ENCODE measurements at places on chromosomes 12 and 14. TPM values are rescaled to one million over a fixed set of nuclear protein-coding genes. Genes with fewer than 3 reads are reported as not detected.

GRCh38 chr14:33946679-33947476, 4.0 kb downstream of the EGLN3 start:
- H3K4me1 ChIP-seq = peaks cover 5% of the 10 kb centered on the region
- no peak overlapping the region for H3K4me3 ChIP-seq
- H3K27me3 ChIP-seq = no peaks in the 10 kb centered on the region

- no peak overlapping the region for H3K27ac ChIP-seq
- H3K36me3 ChIP-seq = no peaks in the 10 kb centered on the region
- no peak for DNase-seq
- H3K4me1 ChIP-seq = no peaks in the 10 kb centered on the region
- H3K4me3 ChIP-seq = no peak overlapping the region
- no peaks in the 10 kb centered on the region for H3K27me3 ChIP-seq
Measured at GRCh38 chr14:29223947-29224346, 457.4 kb downstream of the FOXG1 start.

Gene C12orf60
- total RNA-seq = 1.2 TPM

DNA sequence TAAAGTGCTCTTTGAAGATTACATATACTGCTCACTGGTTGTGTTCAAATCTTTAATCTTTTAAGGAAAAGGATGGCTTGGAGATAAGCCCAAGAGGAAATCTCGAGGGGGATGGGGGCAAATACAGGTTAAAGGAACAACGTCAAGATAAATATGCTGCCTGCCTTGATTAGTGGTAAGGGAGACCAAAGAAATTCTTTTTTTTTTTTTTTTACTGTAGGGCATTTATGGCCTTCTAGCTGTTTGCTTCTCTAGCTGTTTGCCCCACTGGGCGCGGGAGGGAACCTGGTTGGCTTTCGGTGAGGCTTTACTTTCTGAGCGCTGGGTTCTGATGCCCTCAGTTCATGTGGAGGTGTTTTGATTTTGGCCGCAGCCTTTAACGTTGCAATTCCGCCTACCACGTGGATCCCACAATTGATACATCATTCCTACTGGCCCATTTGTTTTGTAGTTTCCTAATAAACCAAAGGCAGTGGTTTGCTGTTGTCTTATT, 5.7 kb downstream of the CCND2 start:
- no peaks in the 10 kb centered on the region for H3K4me1 ChIP-seq
- H3K36me3 ChIP-seq = no peaks in the 10 kb centered on the region
- no peak overlapping the region for H3K4me3 ChIP-seq

- no peak overlapping the region for H3K4me3 ChIP-seq
- no peaks in the 10 kb centered on the region for H3K36me3 ChIP-seq
- no peaks in the 10 kb centered on the region for H3K27me3 ChIP-seq
- DNase-seq = no peak
Measured at GRCh38 chr14:105700622-105701288, 174.4 kb downstream of the TMEM121 start.

GRCh38 chr12:79938843-79939242, 3.9 kb upstream of the PPP1R12A start:
- no peak for DNase-seq
- H3K4me3 ChIP-seq = no peak overlapping the region

DNA sequence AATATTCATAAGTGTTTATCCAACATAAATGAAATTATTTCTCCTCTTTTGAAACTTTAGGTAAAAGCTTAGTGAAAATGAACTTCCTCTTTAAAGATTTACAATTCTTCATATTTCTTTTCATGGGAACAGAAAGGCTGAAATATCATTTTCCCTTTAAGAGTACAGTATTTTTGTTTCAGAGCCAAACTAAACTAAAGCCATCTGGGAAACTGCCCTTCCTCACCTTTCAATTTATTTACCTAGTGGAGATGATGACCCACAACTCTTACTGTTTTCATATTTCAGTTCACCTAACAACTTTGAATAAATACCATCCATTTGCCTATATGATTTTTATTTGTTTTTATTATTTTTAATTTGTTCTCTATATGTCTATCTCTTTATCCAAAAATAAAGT, 105.4 kb downstream of the ALX1 start:
- no peaks in the 10 kb centered on the region for H3K27me3 ChIP-seq
- DNase-seq = no peak
- H3K27ac ChIP-seq = no peak overlapping the region
- no peaks in the 10 kb centered on the region for H3K4me1 ChIP-seq
- no peak overlapping the region for H3K4me3 ChIP-seq
- H3K36me3 ChIP-seq = no peaks in the 10 kb centered on the region

Gene FBLN5
- total RNA-seq = 187 TPM

DNA sequence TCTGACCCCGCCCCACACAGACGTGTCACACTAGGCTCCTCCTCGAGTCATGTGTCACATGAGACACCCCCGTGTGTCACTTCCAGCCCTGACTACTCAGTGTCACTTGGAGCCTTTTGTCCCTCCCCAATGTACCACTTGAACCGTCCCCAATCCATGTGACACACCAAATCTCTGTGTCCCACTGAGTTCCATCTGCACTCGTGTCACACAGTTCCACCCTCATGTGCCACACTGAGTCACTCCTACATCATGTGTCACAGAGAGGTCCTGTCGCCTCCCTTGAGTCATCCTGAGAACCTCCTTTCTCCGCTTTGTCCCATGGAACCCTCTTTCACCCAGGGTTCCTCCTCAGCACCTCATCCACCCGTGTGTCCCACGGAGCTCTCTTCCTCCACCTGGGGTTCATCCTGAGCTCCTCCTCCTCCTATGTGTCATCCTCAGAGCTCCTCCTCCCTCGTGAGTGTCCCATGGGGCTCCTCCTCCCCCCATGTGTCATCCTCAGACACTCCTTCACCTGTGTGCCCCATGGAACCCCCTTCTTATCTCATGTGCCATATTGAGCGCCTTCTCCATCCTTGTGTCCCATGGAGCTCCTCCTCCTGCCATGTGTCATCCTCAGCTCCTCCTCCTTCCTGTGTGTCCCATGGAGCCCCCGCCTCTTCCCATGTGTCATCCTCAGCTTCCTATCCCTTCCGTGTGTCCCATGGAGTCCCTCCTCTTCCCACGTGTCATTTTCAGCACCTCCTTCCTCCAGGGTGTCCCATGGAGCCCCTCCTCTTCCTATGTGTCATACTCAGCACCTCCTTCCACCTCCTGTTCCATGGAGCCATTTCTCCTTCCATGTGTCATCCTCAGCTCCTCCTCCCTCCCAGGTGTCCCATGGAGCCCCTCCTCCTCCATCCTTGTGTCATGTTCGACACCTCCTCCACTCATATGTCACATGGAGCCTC, 32.0 kb downstream of the RTL1 start:
- H3K4me1 ChIP-seq = no peaks in the 10 kb centered on the region
- H3K4me3 ChIP-seq = no peak overlapping the region
- no peaks in the 10 kb centered on the region for H3K27me3 ChIP-seq
- DNase-seq = no peak

GRCh38 chr14:70359076-70359424, 433 bp downstream of the COX16 start:
- no peaks in the 10 kb centered on the region for H3K27me3 ChIP-seq
- H3K36me3 ChIP-seq = no peaks in the 10 kb centered on the region
- peak overlapping the region; percentile 73 for H3K4me3 ChIP-seq
- peaks cover 3% of the 10 kb centered on the region for H3K4me1 ChIP-seq
- H3K27ac ChIP-seq = peak overlapping the region; percentile 71
- DNase-seq = no peak

DNA sequence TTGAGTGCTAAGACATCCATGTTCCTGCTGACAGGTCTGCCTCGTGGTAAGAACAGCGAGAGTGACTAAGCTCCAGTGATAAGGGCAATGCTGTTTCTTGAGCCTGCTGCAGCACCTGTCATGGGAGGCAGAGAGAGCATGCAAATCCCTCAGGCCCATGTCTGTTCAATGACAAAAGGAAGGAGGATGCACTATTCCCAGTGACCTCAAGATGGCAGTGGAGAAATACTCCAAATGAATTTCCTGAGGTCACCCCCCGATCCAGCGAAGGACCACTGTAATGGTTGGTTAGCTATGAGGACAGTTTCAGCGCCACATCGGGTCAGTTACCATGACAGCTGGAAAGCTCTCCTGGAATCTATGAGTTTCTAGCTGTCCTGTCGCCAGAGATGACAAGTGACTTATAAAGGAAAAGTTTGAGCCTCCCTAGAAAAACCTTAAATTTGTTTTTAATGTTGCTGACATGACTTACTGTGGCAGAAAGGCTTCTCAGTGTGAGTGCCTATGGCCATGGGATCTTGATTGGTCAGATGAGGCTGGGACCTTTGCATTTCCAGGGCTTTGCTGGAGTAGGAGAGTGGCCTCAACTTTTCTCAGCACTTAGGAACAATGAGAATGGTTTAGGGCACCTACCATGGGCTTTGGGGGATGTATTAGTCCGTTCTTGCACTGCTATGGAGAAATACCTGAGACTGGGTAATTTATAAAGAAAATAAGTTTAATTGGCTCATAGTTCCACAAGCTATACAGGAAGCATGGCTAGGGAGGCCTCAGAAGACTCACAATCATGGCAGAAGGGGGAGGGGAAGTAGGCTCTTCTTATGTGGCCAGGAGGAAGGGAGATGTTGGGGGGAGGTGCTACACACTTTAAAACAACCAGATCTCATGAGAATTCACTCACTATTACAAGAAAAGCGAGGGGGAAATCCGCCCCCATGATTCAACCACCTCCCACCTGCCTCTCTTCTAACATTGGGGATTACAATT, 88.0 kb upstream of the TMEM260 start:
- no peak overlapping the region for H3K27ac ChIP-seq
- H3K36me3 ChIP-seq = no peaks in the 10 kb centered on the region
- no peaks in the 10 kb centered on the region for H3K27me3 ChIP-seq
- peak; percentile 41 for DNase-seq
- H3K4me3 ChIP-seq = no peak overlapping the region

GRCh38 chr12:89351489-89352241, 636 bp downstream of the DUSP6 start:
- peak overlapping the region; percentile 71 for H3K4me3 ChIP-seq
- no peaks in the 10 kb centered on the region for H3K27me3 ChIP-seq
- H3K4me1 ChIP-seq = peaks cover 3% of the 10 kb centered on the region
- peak overlapping the region; percentile 16 for H3K27ac ChIP-seq

GRCh38 chr14:72740504-72740961, 153.4 kb downstream of the DPF3 start:
- DNase-seq = no peak
- no peak overlapping the region for H3K4me3 ChIP-seq
- H3K4me1 ChIP-seq = peaks cover 16% of the 10 kb centered on the region
- no peaks in the 10 kb centered on the region for H3K36me3 ChIP-seq
- H3K27me3 ChIP-seq = no peaks in the 10 kb centered on the region

- no peak overlapping the region for H3K4me3 ChIP-seq
- H3K36me3 ChIP-seq = no peaks in the 10 kb centered on the region
- no peak overlapping the region for H3K27ac ChIP-seq
Measured at GRCh38 chr12:6380141-6381121, 3.5 kb upstream of the LTBR start.

Gene CFAP54
- total RNA-seq = 1.7 TPM

- no peak for DNase-seq
- no peaks in the 10 kb centered on the region for H3K4me1 ChIP-seq
- H3K4me3 ChIP-seq = no peak overlapping the region
- H3K36me3 ChIP-seq = no peaks in the 10 kb centered on the region
Measured at GRCh38 chr12:29882846-29883245, 99.1 kb upstream of the TMTC1 start.

DNA sequence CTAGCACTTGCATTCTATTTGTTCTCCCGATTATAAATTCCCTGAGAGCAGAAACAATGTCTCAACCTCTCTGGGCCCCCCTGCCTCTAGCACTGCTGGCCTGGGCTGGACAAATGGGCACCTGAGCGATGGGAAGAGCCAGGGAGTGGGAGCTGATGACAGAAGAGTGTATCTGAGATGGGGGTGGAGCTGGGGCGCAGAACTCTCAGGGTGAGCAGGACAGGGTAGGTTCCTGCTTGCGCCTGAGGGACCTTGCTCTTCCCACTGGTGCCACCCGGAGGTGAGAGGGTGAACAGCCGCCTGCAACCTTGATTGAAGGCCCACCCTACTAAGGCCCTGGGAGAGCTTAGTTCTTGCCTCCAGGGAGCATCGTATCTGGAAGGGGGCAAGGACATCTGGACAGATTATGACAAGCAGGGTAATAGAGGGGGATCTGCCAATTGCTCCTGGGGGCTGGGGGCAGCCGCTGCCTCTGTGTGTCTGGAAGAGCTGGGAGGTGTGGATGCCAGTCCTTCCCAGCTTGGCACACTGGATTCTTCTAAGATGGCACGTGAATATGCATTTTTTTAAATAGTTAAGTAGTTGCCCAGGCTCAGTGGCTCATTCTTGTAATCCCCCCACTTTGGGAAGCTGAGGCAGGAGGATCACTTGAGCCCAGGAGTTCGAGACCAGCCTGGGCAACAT, 43.0 kb upstream of the TSPAN9 start:
- peak; percentile 31 for DNase-seq
- no peak overlapping the region for H3K27ac ChIP-seq
- H3K4me1 ChIP-seq = no peaks in the 10 kb centered on the region

- H3K27me3 ChIP-seq = no peaks in the 10 kb centered on the region
- DNase-seq = no peak
- H3K4me3 ChIP-seq = no peak overlapping the region
- no peaks in the 10 kb centered on the region for H3K4me1 ChIP-seq
- H3K27ac ChIP-seq = no peak overlapping the region
Measured at GRCh38 chr14:25121337-25122129, 71.6 kb upstream of the STXBP6 start.

DNA sequence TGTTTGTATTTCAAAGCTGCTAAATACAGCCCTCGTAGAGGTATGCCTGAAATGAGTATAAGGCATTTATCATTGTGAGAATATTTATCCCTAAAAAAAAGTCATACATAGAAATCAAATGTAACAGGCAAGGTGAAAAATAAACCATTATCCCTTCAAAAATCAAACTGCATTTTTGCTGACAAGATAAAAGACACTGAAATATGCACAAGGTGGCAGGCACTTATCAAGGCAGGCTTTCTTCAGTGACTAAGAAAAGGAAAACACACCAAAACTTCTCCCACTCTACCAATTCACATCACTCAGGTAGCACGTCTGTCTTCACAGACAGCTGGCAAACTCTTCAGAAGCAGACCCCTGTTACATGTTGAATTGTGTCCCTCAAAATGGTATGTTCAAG, 23.6 kb downstream of the ARMH4 start:
- no peaks in the 10 kb centered on the region for H3K4me1 ChIP-seq
- no peaks in the 10 kb centered on the region for H3K27me3 ChIP-seq
- no peak overlapping the region for H3K27ac ChIP-seq
- no peaks in the 10 kb centered on the region for H3K36me3 ChIP-seq

Measured in ovary (tissue), 10 donors.